Activated CD4-positive, alpha-beta memory T cell treated with anti-CD3 and anti-CD28 coated beads for 36 hours (primary cell): ENCODE measurements at places on chromosomes 6 and 20.

DNA sequence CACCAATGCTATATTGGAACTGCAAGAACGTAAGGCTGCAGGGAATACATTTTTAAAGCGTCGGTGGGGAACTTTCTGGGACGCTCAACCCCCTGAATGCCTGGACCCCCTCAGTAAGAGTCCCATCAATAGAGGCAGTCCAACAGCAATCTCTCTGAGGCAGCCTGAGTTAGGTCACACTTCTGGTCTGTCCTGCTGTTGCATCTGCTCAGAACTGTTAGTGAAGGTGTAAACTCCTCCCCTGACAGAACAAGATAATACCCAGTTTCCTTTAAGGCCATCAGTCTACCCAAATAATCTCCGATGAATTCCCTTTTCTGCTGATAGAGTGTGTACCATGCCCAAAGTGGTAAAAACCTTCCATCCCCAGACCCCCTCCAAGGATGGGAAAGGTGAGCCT is 1.1 kb upstream of the RNGTT start:
- DNase-seq: no peak

DNA sequence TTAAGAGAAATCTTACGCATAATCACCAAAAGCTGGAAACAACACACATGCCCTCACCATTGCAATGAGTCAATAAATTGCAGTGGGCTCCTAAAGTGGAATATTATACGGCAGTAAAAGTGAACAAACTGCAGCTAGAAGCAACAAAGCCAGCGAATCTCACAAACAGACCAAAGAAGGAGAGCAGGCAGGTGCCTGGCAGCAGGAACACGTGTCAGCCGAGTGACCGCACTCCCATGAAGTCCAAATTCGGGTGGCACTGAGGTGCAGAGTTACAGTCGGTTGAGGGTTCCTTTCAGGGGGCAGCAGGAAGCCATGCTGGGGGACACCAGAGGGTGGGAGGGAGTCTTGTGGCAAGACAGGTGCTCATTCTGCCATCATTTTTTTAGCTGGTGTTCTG is 313.1 kb downstream of the TAF4 start:
- no peak for DNase-seq

DNA sequence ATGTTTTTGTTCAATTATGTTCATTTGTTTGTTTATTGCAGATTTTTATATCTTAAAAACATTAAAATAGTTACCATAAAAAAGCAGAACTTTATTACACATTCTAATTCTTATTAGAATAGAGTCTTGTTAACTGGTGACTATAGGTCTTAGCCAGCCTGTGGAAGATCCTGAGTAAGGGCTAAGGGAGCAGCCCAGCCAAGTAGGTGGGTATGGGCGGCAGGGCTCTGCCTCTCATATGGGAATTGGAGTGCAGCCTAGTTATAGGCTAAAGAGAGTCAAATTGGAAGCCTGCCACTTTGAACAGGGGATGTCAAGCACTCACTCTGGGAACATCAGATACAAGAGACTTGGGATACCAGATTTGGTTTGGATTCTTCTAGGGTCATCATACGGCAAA is 10.5 kb upstream of the HSF2 start:
- DNase-seq: no peak

- no peak for DNase-seq
Observed at GRCh38 chr6:155604991-155605390, 149.4 kb upstream of the NOX3 start.

- DNase-seq: no peak
Observed at GRCh38 chr6:110387986-110388385, 27.4 kb downstream of the DDO start.

- DNase-seq: no peak
Observed at GRCh38 chr6:128152551-128152950, 251.7 kb upstream of the THEMIS start.

- no peak for DNase-seq
Observed at GRCh38 chr6:160455081-160455480, 106.9 kb downstream of the SLC22A3 start.

DNA sequence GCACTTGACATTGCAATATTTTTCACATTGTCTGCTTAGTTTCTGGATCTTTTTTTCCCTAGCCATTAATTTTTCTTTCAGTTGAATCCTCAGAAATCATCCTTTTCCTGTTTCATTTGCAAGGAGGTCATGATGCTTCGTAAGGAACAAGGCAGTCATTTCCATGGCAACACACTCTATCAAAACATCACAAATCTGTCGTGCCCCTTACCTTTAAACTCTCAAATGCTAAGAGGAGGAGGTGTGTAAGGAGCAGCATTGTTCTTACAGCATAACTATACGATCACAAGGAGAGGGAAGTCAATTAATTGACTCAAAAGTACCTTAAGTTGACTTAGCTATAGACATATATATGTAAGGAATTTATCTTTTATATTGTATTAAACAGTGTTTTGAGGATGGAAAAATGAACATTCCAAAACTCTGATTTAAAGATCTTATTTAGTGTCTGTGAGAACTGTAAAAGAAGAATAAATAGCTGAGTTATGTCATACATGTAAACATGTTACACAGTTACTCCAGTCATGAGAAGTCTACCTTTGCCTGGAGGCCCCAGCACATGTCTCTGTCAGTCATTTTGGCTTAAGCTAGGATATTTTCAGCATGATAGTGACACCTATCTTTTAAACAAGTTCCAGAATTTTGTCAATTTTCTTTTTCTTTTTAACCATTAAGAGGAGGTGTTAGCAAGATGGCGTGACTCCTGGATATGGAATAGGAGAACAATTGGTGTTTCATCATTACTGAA is 41.6 kb downstream of the CDKAL1 start:
- DNase-seq: no peak

DNA sequence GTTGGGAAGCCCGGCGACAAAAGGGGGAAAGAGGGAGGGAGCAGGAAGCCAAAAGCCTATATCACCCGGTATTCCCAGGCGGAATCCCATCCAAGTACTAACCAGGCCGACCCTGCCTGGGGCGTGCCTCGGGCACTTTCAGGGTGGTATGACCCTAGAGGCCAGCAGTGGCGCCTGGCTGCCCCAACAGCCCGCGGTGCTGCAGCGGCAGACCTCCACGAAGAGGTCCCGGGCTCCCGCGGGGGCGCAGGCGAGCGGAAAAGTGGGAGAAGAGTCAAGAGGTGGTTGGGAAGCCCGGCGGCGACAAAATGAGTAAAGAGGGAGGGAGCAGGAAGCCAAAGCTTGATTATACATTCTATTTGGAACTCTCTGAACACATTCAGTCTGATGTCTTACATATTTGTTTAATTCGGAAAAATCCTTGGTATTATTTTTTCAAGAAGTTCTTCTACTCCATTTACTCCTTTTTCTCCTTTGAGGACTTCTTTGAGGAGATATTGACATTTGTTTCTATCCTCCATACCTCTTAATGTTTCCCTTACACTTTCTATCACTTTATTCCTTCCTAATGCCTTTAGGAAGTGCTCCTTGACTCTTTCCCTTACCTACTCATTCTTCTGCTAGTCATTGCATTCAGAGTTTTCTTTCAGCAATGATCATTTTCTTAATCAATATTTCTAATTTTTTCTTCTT is 11.5 kb downstream of the TREML4 start:
- DNase-seq: no peak

GRCh38 chr6:93580446-93580845 is 161.1 kb upstream of the EPHA7 start:
- DNase-seq: no peak

DNA sequence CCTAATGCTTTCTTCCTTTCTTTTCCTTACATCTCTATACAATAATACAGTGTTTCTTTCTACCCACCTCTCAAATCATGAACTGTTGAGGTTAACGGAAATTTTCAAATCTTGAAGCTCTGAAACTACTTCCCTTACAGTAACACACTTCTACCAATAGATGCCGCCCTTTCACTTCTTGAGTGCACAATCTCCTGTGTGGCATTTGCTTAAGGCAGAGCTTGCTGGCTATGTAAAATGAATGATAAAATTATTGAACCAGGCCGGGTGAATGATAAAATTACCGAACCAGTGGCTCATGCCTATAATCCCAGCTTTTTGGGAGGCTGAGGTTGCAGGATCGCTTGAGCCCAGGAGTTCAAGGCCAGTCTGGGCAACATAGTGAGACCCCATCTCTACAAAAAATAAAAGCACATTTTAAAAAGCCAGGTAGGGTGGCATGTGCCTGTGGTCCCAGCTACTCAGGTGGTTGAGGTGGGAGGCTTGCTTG is 56.8 kb downstream of the KCNS1 start:
- peak; percentile 41 for DNase-seq

- no peak for DNase-seq
Observed at GRCh38 chr6:138491017-138491416, 8.3 kb downstream of the NHSL1 start.

GRCh38 chr6:44269921-44270525 is at the start of gene TMEM151B:
Gene TMEM151B, plus strand, starts transcription at chr6:44270450. Its CDS starts 293 bp downstream, at chr6:44270743.
- DNase-seq: no peak

DNA sequence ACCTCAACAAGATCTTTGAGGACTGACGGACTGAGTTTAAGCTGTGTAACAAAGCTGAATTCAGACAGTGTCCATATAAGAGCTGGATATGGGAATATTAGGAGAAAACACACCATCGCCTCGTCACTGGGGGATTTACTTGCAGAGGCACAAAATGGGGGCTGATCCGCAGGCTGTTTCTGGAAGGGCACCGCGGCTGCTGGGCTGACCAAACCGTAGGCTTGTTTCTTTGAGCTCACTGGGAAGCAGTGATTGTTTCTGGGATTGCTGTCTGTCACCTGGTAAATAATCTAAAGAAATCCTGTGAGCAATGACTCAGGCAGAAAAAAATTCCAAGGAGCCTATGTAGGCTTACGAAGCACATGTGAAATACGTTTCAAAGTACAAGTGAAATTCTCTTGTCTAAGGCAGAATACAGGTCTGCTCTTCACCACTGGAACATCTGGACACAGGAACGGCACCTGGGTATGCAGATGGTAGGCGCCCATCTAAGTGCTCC is 63.9 kb upstream of the MPC1 start:
- DNase-seq: no peak

DNA sequence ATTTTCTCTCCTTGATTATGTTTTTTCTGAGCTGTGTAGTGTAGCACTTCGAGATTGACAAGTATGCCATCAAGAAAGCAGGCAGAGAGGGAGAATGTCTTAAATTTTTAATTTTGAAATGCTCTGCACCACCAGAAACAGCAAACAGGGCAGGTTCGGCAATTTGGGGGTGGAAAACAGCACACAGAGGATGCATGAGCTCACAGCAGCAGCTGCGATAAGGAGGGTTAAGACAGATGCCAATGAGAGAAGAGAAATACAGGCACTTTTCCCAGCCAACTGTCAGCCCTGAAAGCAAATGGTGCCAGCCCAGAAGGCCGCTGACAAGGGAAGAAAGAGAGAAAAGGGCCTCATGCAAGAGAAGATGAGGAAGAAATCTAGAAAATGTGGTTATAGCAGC is 15.1 kb upstream of the SNRPB2 start:
- no peak for DNase-seq

DNA sequence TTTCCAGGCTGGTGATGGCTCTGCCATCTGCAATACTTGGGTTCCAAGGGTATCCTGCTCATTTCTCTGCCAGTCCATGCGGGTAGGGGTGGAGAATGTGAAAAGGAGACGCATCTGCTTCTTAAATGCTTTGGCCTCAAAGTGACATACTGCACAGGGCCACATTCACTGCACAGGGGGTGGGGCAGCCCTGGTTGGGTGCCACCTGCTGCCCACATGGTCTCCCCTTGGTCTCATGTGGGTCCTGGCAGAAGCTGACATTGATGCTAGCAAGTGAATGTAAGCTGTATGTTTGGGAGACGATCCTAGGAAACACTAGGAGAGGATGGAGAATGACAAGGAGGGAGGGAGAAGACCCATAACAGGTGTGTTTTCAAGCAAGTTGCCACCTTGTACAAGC is 140.9 kb downstream of the EDN3 start:
- no peak for DNase-seq

DNA sequence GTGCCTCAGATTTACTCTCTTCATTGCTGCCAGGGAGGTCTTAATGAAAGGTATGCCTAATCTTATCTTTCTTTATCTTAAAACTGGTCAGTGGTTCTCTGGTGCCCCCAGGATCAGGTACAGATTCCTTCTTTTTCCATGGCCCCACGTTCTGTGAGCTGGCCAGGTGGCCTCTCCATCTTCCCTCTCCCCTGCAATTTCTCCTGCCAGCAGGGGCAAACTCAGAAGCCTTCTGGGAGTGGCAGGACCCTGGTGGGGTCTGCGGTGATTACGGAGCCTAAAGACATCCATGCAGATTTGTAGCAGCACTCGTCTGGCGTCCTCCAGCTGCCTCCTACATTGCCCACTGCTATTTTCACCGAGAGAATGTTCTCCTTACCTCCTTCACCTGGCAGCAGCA is 95.8 kb downstream of the CCDC170 start:
- no peak for DNase-seq

GRCh38 chr6:32082478-32082877 is 26.7 kb downstream of the TNXB start:
- DNase-seq: no peak

- peak; percentile 34 for DNase-seq
Observed at GRCh38 chr6:21263531-21264287, 329.8 kb upstream of the SOX4 start.

DNA sequence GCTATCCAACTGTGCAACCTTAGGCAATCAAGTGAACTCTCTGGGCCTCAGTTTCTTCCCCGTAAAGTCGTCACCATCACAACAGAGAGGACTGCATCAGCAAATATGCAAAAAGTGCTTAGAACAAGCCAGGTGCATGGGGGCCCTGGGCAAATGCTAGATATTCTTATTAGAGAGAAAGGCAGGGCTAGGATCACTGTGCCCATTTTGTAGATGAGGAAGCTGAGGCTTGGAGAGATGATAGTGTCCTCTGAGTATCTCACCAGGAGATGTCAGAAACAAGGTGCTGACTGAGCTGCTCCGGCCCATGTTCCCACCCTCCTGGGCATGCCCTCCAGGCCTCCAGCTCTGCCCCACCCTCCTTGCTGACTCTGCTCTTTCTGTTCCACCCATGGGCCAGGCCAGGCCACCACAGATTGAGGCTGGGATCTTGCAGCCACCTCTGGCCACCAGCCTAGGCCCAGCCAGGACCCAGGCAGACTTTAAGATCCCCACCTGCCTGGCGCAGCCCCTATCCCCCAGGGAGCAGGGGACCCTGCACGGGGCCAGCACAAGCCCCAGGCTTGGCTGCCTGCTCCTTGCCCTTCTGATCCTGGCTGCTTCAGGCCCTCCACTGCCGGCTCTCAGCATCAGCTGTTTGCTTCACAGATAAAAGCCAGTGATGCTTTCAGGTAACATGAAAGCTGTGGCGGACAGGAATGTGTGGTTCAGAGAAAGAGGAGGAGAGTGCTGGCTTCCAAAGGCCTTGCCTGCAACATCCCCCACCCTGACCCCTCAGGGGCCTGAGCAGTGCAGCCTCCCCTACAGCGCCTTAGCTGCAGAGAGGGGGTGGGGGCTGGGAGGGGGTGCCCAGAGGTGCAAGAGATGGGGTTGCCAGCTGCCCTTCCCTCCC is 47.6 kb downstream of the GRM4 start:
- no peak for DNase-seq
